Activated CD8-positive, alpha-beta T cell treated with anti-CD3 and anti-CD28 coated beads for 36 hours (primary cell): ENCODE measurements at places on chromosomes 16 and 17. TPM values are rescaled to one million over a fixed set of nuclear protein-coding genes. Genes with fewer than 3 reads are reported as not detected.

Gene MYOCD
- not detected for total RNA-seq

Gene NOL3
- 25.3 TPM for total RNA-seq

Gene IST1
- total RNA-seq = 175 TPM

Gene KRTAP17-1
- not detected for total RNA-seq

Gene CTNS
- 6.4 TPM for total RNA-seq

Gene TSNAXIP1
- 0.47 TPM for total RNA-seq

Gene ANKS3
- total RNA-seq = 13.0 TPM

Gene PDE6G
- total RNA-seq = 11.4 TPM

Gene OTOP3
- total RNA-seq = not detected

Gene TNP2
- not detected for total RNA-seq

Gene IRX5
- total RNA-seq = 0.34 TPM

DNA sequence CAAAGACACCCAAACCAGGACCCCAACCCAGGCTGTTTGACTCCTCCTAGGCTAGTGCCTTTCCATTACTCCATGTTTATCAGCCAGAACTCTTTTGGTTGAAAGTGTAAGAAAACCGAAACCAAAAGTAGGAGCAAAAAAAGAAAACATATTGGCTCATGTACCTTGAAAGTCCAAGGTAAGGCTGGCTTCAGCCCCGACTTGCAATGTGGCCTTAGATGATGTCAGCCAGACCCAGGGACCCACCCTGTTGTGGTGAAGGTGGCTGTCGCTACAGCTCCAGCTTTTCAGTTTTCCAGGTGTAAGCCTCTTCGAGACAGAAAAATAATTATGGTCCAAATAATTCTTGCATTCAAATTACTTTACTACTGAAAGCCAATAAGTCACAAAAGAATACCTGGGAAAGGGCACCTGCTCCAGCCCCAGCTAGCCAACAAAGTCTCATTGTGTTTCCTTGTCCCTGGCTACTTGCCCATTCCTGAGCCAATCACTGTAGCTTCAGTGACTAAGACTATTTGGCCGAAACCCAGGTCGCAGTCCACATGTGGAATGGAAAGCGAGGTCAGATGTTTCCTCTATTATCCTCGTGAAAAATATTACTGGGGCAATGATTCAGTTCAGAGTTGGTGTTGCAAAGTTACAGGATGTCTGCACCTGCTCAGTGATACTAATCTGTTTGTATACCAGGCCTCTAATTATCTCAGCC is 20.7 kb downstream of the DNAH9 start:
- H3K36me3 ChIP-seq = no peaks in the 10 kb centered on the region
- H3K27me3 ChIP-seq = no peaks in the 10 kb centered on the region
- no peak overlapping the region for H3K27ac ChIP-seq

DNA sequence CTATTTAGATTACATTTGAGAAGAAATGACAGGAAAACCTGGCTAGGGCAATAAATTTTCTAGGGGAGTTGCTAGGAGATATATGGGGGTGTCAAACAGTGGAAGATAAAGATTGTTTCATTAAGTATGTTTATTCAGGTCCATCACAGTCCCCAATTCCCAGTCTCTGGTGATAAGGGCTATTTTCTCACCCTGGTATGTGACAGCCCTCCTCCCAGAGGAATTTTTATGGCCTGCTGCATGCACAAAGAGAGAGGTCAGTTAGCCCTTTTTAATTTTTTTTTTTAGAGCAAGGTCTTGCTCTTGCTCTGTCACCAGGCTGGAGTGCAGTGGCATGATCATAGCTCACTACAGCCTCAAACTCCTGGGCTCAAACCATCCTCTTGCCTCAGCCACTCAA is 53.6 kb upstream of the ATF7IP2 start:
- H3K27ac ChIP-seq = no peak overlapping the region
- peaks cover 41% of the 10 kb centered on the region for H3K4me1 ChIP-seq
- no peaks in the 10 kb centered on the region for H3K27me3 ChIP-seq
- peaks cover 8% of the 10 kb centered on the region for H3K36me3 ChIP-seq
- no peak for DNase-seq
- no peak overlapping the region for H3K4me3 ChIP-seq

DNA sequence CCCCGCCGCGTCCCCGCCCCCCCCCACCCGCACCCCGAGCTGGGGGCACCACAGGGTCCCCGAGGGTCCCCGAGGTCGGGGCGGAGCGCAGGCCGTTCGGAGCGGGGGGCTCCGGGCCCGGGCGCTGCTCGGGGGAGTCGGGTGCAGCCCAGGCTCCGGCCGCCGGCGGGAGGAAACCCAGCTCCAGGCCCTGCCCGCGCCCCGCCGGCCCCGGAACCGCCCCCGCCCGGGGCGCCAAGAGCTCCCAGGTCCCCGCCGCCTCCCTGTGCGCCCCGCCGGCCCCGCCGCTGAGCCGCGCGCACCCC is 33.2 kb upstream of the RPH3AL start:
- DNase-seq = no peak
- H3K4me3 ChIP-seq = no peak overlapping the region
- no peak overlapping the region for H3K27ac ChIP-seq
- H3K27me3 ChIP-seq = peaks cover 21% of the 10 kb centered on the region

DNA sequence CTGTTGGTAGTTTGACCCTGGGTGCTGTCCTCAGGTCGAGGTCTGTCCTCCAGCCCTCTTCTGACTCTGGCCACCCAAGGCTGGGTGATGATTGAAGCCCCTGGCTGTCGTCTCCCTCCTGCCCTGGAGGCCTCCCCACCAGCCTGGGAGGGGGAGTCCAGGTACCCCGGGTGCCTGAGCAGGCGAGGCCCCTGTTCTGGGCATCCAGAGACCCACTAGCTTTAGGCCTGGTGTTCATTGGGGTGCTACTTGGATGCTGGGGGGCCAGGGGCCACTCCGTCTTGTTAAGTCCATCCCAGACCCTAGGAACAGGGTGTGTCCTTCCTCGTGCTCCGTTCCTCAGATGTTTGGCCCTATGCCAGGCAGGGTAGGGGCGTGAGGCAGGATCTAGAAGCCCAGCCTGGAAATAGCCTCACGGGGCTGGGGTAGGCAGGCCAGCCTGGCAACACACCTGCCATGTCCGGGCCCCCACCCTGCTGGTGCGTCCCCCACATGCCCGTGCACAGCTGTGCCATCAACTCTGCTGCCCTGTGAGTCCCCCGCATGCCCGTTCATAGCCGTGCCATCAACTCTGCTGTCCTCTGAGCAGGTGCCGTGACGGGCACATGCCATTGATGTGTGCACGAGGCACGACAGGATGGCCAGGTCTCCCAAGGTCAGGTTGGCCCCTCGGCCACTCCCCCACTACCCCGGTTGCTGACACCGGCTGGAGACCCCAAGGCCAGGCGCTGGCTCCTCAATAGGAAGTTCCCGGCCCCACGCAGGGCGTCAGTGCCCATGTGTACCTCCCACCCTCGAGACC is 36.9 kb downstream of the GINS2 start:
- no peak for DNase-seq
- H3K4me1 ChIP-seq = peaks cover 10% of the 10 kb centered on the region
- no peak overlapping the region for H3K4me3 ChIP-seq
- H3K27me3 ChIP-seq = no peaks in the 10 kb centered on the region

GRCh38 chr16:50781043-50781442 is 39.2 kb downstream of the CYLD start:
- no peak overlapping the region for H3K4me3 ChIP-seq
- peaks cover 55% of the 10 kb centered on the region for H3K4me1 ChIP-seq
- H3K27ac ChIP-seq = peak overlapping the region; percentile 77
- no peaks in the 10 kb centered on the region for H3K27me3 ChIP-seq
- peaks cover 59% of the 10 kb centered on the region for H3K36me3 ChIP-seq

DNA sequence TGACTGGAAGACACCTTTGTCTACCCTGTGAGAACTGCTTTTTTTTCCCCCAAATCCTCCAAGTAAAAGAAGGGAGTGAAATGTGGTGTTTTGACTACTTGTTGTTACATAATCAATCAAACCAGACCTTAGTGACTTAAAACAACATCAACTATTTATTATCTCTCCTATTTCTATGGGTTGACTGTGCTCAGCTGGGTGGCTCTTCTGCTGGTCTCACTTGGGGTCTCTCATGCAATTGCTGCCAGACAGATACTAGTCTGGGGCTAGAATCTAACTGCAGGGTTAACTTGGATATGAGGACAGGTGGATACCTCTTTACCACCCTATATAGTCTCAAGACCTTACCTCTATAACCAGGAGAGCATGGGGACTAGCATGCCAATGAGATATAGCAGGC is 141.3 kb downstream of the SALL1 start:
- H3K4me1 ChIP-seq = no peaks in the 10 kb centered on the region
- H3K4me3 ChIP-seq = no peak overlapping the region
- no peak overlapping the region for H3K27ac ChIP-seq
- no peaks in the 10 kb centered on the region for H3K36me3 ChIP-seq

DNA sequence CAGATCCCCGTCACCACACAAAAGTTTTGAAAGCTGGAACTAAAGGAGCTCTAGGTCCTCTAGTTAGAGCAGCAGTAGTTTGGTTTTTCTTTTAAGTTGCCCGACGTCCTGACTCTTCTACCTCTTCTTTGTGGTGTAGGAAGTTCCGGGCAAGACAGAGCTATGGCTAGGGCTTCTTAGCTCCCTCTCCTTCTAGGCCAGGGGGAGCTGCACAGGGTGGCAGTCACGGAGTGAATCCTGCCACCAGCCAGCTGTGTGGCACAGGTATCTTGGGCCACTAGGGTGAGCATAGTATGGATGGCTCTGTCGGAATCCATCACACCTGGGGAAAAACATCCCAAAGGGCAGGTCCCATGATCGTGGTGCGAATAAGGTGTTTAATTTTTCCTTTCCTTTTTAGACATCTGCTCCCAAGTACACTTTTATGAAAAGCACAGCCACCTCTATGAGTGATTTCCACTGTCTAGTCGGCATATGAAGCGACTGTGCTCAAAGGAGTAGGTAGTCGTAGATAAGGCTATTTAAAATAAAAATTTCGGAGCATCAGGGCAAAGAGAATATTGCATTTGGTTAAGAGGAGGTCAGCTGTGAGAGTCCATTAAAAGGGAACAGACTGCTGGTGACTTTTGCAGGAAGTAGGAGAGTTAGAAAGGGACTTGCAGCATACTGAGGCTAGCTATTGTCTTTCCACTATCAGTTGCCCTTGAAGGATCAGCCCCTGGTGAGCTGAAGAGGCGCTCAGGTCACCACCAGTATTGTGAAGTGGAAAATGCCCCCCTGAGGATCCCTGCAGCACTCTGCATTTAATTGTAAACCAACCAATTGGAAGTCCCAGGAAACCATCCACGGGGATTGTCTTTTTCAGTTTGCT is 2.1 kb downstream of the PRKCA start:
- peak; percentile 38 for DNase-seq
- H3K4me3 ChIP-seq = peak overlapping the region; percentile 94
- H3K4me1 ChIP-seq = peaks cover 51% of the 10 kb centered on the region

DNA sequence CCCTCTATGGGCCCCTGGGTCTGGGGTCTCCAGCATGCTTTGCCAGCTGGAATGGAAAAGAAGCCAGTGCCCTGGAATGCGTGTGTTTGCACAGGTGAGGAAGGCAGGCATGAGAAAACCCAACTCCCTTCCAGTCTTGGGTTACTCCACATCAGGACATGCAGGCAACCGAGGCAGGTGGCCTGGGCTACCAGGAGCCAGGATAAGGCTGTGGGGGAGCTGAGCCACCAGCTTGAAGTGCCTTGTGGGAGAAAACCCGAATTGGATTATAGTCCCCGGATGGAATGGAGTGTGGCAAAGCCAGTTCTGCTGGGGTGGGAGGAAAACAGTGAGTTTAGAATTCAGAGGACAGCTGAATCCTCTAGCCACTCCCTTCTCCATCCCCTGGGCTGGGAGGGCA is 7.2 kb downstream of the SRCIN1 start:
- H3K27ac ChIP-seq = no peak overlapping the region
- no peak overlapping the region for H3K4me3 ChIP-seq
- peaks cover 14% of the 10 kb centered on the region for H3K4me1 ChIP-seq
- no peaks in the 10 kb centered on the region for H3K36me3 ChIP-seq
- peak; percentile 63 for DNase-seq

DNA sequence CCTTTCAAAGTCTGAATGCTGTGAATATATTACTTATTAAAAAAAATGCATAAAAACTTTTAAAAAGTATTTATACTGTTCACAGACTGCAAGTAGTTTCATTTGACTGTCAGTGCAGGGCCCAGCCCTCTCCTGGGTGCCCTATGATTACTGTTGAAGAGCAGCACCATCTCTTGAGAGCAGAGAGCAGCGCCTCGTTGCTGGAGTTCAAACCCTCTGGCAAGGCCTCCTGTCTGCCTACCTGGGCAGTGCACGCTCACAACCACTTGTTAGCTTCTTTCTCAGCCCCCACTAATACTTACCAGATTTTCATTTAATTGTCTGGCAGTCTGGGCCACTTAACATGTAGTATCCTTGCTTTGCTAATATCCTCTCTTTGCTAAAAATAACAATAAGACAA is 233.4 kb downstream of the PHKB start:
- H3K4me1 ChIP-seq = peaks cover 2% of the 10 kb centered on the region
- H3K27me3 ChIP-seq = no peaks in the 10 kb centered on the region
- no peak overlapping the region for H3K27ac ChIP-seq

DNA sequence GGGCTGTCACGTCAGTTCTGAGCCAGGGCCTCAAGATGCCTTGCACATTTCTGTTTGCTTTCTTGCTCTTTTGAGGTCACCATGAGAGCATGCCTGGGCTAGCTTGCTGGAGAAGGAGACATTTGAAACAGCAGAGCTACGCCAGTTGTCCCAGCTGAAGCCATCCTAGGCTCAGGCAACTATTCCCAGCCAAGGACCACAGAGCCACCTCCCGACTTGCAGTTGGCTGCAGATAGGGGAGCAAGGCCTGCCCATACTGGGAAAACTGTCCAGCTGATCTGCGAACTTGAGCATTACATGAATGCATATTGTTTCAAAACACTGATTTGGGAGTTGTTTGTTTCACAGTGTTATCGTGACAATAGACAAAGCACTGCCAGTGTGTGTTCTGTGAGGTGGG is 340.8 kb downstream of the XYLT1 start:
- H3K4me1 ChIP-seq = peaks cover 20% of the 10 kb centered on the region
- H3K27me3 ChIP-seq = no peaks in the 10 kb centered on the region
- no peak overlapping the region for H3K27ac ChIP-seq

- no peak overlapping the region for H3K4me3 ChIP-seq
- DNase-seq = no peak
- peaks cover 14% of the 10 kb centered on the region for H3K4me1 ChIP-seq
- H3K36me3 ChIP-seq = peaks cover 52% of the 10 kb centered on the region
- no peak overlapping the region for H3K27ac ChIP-seq
Observed at GRCh38 chr16:16042076-16042475, 92.7 kb downstream of the ABCC1 start.

GRCh38 chr17:57442914-57443571 is 186.7 kb downstream of the MSI2 start:
- peak overlapping the region; percentile 26 for H3K4me3 ChIP-seq
- H3K27ac ChIP-seq = peak overlapping the region; percentile 97
- peak; percentile 79 for DNase-seq
- peaks cover 10% of the 10 kb centered on the region for H3K36me3 ChIP-seq

DNA sequence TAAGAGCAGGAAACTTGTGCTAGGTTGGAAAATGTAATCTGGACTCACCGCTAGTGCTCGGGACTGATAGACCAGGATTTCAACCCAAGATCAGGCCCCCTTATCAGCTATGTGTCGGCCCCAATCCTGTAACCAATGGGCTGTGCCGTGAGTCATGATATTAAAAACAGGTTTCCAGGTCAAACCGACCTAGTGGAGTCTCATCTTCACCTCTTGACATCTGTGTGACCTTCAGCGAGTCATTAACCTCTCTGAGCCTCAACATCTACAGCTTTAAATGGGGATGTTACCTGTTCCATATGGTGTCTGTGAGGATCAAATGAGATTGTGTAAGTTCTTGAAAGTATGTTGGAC is 512 bp downstream of the PMM2 start:
- peak overlapping the region; percentile 96 for H3K27ac ChIP-seq
- peaks cover 41% of the 10 kb centered on the region for H3K4me1 ChIP-seq
- DNase-seq = peak; percentile 47
- peaks cover 33% of the 10 kb centered on the region for H3K36me3 ChIP-seq
